ENCODE measurements at places on chromosomes 5 and 9.

GRCh38 chr9:77021922-77022782, 2.7 kb downstream of the FOXB2 start:
- DNase-seq, result no peak

GRCh38 chr5:139903795-139904565, 108.4 kb downstream of the PSD2 start:
- no peak for DNase-seq

DNA sequence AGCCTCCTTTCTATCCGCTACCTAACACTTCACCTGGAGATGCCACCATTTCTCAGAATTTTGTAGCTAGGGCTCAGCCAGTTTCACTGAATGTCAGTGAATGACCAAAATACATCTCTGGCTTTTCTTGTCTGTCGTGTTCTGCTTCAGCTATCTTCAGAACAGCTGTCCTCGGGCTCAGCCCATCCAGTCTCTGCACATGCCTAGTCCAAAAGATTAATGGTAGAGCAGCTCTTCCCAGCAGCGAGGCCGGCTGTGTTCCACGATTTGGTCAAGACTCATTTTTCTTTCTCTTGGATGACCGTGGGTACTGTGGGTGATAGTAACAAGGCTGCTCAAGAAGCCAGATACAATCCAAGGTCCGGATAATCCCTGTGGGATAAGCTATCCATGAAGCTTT, 342.8 kb downstream of the GABRG2 start:
- no peak for DNase-seq

DNA sequence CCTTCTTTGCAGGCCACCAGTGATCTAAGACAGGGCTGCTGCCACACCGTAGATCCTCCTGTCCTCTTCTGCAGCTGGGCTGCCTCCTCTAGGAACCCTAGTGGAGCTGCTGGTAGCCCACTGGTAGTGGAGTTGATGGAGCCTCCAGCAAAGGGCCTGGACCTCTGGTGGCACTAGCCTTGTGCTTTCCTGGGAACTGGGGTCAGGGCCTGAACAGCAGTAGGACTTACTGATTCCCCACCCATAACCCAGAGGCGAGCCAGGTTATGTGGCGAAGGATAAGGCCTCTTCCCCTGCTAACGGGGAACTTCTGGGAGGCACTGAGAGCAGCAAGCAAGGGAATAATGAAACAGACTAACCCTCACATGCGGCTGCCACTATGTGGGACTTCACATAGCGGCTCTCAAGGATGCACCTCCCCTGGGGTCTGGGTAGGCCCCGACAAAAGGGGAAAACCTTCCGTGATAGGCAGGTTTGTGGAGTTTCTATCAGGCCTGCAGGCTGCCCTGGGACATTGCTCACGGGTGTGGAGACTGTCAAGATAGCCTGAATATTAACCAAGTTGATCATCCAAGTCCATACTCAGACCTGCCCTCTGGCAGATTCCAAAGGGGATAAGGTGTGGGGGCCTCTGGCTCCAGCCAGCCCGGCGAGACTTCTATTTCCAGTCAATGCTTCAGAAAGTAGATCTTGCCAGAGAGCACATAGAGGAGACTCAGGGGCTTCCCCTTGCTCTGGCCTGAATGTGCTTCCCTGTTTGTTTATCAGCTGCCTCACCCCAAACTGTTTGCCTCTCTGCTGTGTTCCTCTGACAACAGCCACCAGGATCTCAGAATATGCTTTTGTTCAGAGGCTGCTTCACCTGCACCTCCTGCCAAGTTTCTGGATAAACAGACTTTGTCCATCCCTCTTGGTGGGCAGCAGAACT, 7.4 kb downstream of the SLC22A4 start:
- no peak for DNase-seq

DNA sequence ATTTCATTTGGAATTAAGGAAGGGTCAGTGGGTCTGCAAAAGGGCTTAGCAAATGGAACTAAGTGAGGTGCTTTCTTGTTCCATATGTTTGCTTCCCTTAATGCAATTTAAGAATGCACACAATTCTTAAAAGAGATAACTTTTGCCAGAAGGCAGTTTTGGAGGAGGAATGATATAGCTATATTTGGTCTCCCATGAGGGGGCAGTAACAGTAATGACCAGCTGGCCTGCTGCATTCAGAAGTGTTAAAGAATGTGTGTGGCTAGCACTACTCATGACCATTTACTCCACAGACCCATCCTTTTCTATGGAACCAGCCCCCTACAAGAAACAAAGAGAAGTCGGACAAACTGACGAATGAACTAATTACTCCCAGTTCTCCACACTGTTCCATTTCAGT, 638.9 kb downstream of the RAB3C start:
- no peak for DNase-seq

DNA sequence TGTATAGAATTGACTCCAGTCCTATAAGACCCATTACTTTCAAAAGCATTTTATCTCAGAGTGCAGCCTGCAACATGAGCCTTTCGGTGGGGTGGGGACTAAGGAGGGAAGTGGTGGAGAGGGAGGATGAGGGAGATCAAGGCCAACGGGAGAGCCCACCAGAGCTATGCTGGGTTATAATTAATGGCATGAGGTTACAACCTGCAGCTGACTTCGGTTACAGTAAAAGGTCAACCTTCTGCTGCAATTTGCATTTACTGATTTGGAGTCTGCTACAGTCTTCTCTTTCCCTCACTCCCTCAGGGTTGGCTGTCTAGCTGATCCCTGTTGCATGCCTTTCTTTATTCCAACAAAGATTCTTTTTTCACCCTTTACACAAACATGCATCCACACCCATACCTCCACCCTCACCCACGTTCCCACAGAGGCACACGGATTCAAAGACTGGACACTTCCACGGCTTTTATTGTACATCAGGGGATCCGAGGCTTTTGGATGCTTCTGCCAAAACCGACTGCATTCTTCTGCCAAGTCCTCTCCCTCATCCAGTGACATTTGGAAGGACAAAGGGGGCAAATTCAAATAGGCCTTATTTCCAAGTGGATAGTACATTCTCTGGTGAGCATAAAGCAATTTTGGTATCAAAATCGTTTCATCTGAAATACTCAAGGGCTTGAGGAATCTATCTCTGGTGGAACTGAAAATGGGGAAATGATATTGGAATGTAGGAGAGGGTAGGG, 381.2 kb downstream of the NFIB start:
- DNase-seq, result no peak

Data from stimulated activated CD8-positive, alpha-beta memory T cell treated with anti-CD3 and anti-CD28 coated beads, Interleukin-15, amount 100 ng/mL, for 4 hours (primary cell).